ENCODE measurements at places on chromosomes 2 and 18. TPM values are rescaled to one million over a fixed set of nuclear protein-coding genes. Genes with fewer than 3 reads are reported as not detected.

DNA sequence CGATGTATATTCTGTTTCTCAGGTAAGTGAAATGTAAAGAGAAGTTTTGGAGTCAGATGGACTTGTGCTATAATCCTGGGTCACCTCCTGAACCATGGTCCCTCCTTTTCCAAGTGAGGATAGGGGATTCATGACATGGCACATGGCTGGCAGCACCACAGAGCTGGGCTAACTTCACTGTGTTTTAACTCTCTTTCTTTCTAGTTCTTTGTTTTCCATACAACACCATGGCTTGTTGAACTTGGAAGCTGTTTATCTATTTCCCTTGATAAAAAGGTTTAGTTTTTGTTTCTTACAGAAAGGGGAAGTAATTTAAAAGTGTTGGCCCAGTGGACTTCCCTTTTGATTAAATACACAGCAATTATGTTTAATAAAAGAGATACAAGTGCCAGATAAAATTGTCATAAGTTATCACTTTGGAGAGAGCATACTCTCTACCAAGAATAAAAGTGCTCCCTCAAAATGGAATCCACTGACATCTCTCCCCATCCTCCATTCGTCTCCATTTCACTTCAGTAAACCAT, 90.4 kb downstream of the PLCL1 start:
- no peak for DNase-seq

The ANKRD30B gene
- total RNA-seq = not detected

GRCh38 chr2:130374587-130375290, 18.9 kb downstream of the PTPN18 start:
- DNase-seq = no peak

The C1GALT1C1L gene
- total RNA-seq = not detected

The COLEC12 gene
- total RNA-seq = 60.4 TPM

DNA sequence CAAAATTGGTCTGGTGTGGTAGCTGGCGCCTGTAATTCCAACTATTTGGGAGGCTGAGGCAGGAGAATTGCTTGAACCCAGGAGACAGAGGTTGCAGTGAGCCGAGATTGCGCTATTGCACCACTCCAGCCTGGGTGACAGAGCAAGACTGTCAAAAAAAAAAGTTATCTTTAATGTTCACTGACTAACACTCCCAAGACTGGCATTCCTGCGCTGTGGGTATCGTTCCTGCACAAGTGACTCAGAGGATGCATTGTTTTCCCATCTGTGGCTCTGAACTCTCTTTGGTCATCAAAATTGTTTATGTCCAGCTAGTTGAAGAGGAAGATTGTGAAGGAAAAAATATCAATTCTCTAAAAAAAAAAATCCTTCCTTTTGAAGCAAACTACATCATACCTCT, 539.0 kb downstream of the SOX11 start:
- DNase-seq = no peak

The CFC1 gene
- not detected for total RNA-seq

DNA sequence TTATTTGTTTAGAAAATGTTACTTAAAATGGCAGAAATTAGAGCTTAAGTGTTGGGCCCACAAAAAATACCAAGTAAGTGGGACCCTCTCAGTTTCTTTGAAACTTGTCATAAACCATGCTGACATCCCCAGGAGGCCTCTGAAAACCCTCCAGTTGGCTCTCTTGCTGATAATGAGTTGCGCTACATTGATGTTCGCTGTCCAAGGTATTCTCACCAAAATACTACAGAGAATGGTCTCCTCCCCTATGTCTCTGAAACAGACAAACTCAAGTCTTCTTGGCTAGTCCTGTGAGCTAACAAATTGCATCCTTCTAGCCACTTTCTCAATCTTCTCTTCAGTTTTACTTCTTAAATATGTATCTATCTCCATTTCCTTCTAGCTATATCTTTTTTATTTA, 669.4 kb downstream of the IRS1 start:
- DNase-seq = peak; percentile 39

The EFHD1 gene
- total RNA-seq = 4.9 TPM

- DNase-seq = no peak
Observed at GRCh38 chr2:85852937-85853498, 35.8 kb downstream of the ST3GAL5 start.

All from tongue (tissue), 3 donors.